Activated CD4-positive, CD25-positive, alpha-beta regulatory T cell treated with anti-CD3 and anti-CD28 coated beads, Interleukin-2, amount 50 U/mL, for 16 hours (primary cell): ENCODE measurements at places on chromosomes 3 and 15.

- DNase-seq = no peak
These were observed 88.6 kb upstream of the COL6A5 start for GRCh38 chr3:130256821-130257340.

- DNase-seq = no peak
These were observed 101.5 kb downstream of the SHQ1 start for GRCh38 chr3:72746430-72747411.

DNA sequence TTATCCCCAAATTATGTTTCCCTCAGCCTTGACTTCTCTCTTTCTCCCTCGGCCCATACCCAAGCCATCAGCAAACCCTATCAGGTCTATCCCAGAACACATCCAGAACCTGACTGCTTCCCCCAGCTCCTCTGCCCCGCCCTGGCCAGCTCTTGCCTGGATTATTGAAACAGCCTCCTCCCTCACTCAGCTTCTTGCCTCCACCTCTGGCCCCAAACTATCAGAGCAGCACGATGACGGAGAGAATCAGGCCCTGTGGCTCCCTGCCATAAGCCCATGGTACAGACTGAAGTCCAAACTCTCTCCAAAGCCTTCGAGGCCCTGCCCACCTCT is 105.3 kb upstream of the LINGO1 start:
- no peak for DNase-seq

GRCh38 chr15:82804575-82804949 is 1.3 kb downstream of the FSD2 start:
- DNase-seq = no peak

GRCh38 chr3:181916013-181916412 is 204.3 kb downstream of the SOX2 start:
- no peak for DNase-seq

- no peak for DNase-seq
These were observed 116.4 kb upstream of the RAD18 start for GRCh38 chr3:9079676-9080075.
